ENCODE measurements at places on chromosomes 7 and 10.

DNA sequence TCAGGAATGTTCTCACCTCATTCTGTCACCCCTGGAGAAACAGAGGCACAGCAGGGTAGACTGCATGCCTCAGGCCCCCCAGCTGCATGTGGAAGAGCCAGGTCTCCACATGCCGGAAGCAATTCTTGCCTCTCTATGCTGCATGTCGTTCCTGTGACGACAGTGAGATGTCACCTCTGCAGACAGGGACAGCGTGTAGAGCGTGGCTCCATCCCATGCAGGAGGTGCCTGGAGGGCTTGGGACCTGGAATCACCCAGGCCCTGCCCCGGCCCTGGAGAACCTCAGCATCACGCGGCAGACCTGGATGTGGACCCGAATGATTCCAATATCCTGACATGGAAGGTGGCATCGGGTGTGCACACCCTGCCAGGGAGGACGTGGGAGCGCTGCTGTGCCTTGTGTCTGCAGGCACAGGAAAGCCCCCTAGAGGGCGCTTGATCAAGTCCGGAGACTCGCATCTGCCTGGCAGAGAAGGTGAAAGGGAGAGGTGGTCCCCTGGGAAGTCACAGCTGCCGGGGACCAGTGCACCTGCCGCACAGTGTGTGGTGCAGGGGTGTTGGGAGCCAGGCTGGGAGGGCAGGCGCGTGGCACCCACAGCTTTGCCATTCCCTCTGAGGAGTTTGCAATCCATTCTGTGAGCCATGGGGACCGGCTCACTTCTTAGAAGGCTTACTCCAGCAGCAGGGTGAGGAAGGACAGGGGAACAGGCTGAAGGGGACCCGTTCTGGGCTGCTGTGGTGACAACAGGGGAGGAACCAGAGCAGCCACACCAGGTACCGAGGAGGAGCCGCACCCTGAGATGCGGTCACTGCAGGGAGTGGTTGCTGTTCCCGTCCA lies 45.3 kb upstream of the EN2 start:
- DNase-seq: peak; percentile 81

GRCh38 chr10:62047960-62048383 lies 146.5 kb downstream of the ARID5B start:
- DNase-seq: no peak

GRCh38 chr7:18976715-18977471 lies 140.5 kb downstream of the TWIST1 start:
- DNase-seq: no peak

- peak; percentile 30 for DNase-seq
Measured at GRCh38 chr10:75403144-75403938, 1.8 kb upstream of the ZNF503 start.

DNA sequence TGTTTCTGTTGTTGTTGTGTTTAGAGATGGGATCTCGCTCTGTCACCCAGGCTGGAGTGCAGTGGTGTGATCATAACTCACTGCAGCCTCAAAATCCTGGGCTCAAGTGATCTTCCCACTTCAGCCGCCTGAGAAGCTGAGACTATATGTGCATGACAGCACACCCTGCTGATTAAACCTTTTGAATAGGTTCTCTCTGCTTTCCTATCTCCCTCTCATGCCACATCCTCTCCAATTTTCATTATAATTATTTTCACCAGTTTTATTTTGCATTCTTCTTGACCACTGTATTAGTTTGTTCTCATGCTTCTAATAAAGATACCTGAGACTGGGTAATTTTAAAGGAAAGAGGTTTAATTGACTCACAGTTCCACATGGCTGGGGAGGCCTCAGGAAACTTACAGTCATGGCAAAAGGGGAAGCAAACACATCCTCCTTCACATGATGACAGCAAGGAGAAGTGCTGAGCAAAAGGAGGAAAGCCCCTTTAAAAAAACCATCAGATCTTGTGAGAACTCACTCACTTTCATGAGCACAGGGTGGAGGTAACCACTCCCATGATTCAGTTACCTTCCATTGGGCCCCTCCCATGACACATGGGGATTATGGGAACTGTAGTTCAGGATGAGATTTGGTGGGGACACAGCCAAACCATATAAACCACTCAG lies 12.9 kb downstream of the AGK start:
- peak; percentile 52 for DNase-seq

DNA sequence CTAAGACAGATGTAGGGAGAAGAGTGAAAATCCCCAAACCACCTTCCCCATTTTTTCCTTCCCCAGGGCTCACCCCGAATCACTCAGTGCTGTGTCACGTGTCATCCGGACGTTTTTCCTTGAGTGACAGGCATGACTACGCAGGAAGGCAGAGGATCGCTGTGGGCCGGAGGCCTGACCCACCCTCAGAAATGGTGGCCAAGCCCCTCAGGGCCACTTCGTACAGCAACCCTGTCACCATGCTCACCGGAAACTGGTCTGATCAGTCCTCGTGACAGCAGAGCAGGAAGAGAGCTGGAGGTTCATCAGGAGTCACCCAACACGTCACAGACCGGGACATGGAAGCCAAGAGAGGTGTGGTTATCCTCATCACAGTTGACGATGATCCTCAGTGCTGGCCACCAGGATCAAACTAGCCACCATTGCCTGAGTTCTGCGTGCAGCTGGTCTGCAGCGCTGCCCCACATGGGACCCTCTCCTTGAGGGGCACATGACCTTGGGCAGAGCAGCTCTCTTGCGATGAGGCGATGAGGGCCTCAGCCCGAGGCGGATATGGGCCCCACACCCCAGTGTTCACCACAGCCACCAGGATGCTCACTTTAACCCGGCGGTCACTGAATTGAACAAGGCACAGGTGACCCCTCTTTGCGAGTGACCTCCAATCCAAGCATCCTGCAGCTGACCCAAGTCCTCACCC lies 99.3 kb upstream of the INSIG1 start:
- DNase-seq: peak; percentile 43

DNA sequence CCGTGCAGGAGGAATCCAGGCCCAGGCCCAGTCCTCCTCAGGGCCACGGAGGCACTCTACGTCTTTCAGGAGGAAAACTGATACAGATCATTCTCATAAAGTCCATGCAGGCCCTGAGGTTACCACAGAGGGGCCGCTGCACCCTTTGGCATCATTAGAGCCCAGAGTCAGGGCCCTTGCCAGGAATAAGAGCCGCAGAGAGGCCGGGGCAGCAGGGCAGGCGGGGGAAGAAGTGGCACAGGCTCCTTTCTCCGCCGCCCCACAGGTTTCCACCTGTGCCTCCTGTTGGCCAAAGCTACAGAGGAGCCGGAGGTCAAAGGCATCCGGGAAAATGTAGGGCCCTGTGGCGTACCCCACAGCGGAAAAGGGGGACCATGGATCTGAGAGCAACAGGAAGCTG lies 366.6 kb upstream of the SHH start:
- DNase-seq: no peak

- DNase-seq: no peak
Measured at GRCh38 chr7:12107381-12107780, 103.7 kb upstream of the TMEM106B start.
